NCI-H748 treated with DMSO at 0.1 percent for 48 hours (cell line): ENCODE measurements at places on chromosomes 2 and 18.

- DNase-seq: peak; percentile 57
Measured at GRCh38 chr2:224369028-224369632, 32.8 kb downstream of the FAM124B start.

DNA sequence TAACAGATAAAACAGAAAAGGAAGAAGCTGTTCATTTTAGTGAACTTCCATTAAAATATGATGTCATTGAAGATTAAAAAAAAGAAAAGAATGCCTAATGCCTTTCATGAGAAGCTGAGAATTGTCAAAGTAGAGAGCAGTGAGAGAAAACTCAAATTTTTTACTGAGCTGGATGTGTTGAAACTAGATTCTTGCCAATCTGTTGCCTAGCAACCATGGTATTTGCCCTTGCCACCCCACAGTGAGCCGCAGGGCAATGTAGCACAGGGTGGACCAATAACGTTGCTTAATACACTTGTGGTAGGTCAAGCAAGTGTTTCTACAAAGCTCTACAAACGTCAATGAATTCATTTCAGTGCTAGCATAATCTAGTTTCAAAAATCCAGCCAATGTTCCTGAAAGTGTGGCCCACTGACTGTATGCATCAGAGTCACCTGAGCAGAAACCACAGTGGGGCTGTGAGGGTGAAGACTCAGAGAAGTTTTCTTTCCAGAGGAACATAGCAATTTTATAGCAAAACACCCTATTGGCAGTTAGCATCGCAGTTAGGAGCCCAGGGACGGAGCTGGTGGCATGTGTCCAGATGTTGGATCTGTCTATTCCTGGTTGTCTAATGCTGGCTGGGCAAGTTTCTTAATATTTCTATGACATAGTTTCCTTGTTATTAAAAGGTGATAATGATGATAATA lies 132.2 kb downstream of the DOCK10 start:
- DNase-seq: peak; percentile 55

- DNase-seq: no peak
Measured at GRCh38 chr2:48755473-48755872, at the start of gene LHCGR. LHCGR (minus strand) TSS chr2:48755724; CDS start chr2:48755671, 53 bp downstream.

- DNase-seq: no peak
Measured at GRCh38 chr2:160267022-160267421, 67.0 kb upstream of the ITGB6 start.

- DNase-seq: no peak
Measured at GRCh38 chr2:129233166-129233565, 746.3 kb upstream of the RAB6C start.
